Activated T-helper 17 cell treated with anti-CD3 and anti-CD28 coated beads, Interleukin-2, amount 50 U/mL, for 72 hours (primary cell): ENCODE measurements at places on chromosomes 1 and 21.
A peak's percentile ranks its signal among the peaks of the same experiment; 100 is the strongest.

GRCh38 chr1:44460107-44460882, 55.2 kb downstream of the RNF220 start:
- ATAC-seq = no peak

DNA sequence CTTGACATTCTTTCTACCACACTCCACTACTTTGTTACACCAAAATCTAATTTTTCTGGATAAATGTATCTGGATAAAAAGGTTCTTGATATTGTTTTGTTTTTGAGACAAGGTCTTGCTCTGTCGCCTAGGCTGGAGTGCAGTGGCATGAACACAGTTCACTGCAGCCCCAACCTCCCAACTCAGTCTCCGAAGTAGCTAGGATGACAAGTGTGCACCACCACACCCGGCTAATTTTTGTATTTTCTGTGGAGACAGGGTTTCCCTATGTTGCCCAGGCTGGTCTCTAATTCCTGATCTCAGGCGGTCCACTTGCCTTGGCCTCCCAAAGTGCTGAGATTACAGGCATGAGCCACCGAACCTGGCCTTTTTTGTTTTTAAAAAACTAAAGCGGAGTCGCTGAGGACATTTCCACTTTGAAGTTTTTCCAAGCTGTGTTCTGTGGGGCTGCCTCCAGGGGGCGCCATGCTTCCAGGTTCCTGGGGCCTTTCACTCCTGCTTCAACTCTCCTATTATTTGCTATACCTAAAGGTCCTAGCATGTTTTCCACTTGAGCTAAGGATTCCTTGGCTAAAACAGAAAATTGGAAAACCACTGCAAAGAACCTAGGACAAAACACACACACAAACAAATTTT, 14.1 kb upstream of the NCMAP start:
- ATAC-seq = no peak

- no peak for ATAC-seq
These were observed 173.9 kb upstream of the FAM78B start for GRCh38 chr1:166340709-166341108.

DNA sequence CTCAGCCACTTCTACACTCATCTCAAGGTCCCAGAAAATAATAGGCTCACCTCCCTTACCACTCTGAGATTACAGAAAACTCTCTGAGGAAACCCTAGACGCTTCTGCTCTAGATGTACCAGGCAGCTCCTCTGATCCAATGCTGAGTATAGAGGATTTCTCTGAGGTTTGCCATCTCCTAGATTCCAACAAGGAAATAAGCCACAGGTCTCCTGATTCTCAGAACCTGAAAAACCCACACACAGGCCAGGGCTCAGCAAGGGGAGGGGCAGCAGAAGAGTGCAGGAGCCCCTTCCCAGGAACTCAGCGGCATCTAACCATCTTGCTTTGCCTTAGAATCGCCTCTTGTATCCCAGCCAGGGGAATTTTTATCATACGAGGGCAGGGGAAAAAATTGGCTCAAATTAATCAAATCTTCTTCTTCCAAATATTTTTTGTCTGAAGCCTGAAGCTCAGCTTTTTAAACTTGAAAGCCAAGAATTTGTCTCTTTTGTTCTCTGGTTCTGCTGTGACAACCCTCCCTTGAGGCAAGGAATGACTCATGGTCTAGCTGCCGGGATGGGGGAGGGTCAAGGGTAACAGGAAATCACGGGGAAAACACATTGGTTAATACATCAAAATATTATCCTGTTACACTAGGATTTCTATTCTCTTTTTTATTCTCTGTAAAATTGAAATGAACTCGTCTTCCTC, 30.8 kb downstream of the GORAB start:
- peak; percentile 57 for ATAC-seq

DNA sequence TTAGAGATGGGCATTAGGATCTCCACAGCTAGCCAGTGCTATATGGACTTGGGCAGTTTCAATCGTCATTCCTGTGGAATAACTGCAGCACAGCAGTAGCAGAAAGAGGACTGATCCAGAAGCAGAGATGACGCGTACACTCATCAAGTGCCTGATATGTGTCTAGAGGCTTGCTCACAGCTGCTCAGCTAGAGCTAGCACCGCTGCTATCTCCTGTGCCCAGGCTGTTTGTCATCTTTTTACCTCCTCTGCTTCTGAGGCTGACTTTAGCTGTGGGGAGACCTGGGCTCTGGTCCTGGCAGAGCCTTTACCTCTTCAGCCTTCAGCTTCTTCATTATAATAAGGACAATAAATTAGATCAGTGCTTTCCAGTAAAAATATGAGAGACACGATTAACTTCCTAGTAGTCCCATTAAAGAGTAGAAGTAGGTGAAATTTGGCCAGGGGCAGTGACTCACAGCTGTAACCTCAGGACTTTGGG, 5.3 kb downstream of the TENT5C start:
- no peak for ATAC-seq

DNA sequence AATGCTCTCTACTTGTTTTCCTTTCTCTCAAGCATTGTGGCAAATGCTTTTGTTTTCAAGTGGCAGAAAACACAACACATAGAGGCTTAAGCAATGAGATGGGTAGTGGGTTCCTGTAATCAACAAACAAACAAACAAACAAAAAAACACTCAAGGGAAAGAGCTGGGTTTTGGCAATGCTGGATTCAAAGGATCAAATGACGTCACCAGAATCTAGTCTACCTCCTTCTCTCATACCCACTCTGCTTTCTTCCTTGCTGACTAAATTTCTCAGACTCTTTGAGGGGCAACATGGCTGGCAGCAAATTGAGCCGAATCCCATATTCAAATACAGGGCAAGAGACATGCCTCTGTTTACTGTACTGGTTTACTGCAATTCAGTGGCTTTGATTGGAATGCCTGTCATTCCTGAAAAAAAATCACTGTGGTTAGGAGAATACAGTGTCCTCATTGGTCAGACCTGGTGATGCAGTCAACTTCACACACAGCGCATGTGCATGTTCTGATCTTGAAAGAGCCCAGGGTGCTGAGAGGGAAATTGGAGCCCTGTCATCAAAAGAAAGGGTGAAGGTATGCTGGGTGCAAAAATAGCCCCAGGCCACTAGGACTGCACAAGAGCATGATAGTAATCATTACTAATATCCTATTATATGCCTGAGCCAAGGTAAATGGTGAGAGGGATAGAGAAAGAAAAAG, 356.2 kb downstream of the KCTD3 start:
- ATAC-seq = no peak

DNA sequence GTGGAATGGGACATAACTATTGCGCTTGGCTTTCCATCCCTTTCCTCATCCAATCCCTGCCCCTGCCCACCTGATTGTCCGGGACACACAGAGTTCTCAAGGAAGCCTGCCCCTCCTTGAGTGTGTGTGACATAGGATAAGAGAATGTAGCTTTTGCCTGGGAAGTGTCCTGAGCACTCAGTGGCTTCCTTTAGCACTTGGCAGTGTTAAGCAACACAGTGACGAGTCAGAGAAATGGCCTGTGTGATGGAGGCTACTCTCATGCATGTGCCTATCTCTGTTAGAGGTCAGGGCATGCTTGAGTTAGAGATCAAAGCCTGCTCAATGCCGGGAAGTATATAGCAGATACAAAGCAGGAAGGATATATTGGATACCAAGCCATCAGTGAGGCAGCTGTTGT, 289.5 kb downstream of the SIPA1L2 start:
- ATAC-seq = no peak

DNA sequence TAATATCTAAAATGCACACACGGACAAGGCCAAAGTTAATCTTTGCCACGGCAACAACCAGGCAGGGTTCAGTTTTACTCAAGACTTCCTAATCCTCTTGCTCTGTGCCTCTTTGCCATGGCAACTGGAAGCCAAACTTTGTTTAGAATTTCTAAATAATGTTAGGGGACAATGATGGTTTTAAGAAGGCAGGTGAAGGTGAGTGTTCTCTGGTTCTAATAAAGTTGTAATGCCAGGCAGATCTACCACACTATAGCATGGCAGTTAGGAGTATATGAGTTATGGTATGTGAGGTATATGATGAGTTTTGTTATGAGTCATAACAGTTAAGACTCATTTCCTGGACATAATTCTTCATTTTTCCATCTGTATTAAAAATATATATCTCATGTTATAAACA, 2.7 kb downstream of the PTPRC start:
- peak; percentile 81 for ATAC-seq

GRCh38 chr1:75589637-75590036, 21.3 kb downstream of the SLC44A5 start:
- ATAC-seq = no peak
